ENCODE measurements at places on chromosomes 11 and 22.

DNA sequence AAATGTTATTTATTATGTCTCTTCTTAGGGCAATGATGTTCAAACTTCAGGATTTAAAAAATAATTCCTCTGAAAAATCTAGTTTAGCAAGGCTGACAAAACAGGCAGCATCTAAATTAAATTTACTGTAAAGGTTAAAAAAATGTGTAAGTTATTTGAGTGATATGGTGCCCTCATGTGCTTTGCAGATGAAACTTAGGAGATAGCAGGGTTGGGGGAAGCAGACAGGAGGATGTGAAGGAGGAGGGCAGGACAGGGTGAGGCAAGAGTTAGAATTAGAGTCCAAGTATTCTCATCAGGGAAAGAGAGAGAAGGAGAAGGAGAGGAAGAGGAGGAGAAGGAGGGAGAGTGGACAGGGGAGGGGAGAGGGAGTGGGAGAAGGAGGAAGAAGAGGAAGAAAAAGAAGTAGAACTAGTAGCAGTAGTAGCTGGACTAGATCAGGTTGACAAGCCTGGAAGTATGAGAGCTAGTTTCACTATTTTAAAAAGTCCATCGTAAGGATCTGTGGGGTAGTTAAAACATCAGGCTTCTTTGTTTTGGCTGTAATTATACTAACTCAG is 141.2 kb upstream of the SESN3 start:
- DNase-seq: no peak

GRCh38 chr11:132620423-132620822 is 911.9 kb downstream of the OPCML start:
- DNase-seq: no peak

- no peak for DNase-seq
Observed at GRCh38 chr22:46085828-46086576, 64.3 kb upstream of the PPARA start.

GRCh38 chr11:115996125-115996807 is 492.1 kb upstream of the CADM1 start:
- no peak for DNase-seq

DNA sequence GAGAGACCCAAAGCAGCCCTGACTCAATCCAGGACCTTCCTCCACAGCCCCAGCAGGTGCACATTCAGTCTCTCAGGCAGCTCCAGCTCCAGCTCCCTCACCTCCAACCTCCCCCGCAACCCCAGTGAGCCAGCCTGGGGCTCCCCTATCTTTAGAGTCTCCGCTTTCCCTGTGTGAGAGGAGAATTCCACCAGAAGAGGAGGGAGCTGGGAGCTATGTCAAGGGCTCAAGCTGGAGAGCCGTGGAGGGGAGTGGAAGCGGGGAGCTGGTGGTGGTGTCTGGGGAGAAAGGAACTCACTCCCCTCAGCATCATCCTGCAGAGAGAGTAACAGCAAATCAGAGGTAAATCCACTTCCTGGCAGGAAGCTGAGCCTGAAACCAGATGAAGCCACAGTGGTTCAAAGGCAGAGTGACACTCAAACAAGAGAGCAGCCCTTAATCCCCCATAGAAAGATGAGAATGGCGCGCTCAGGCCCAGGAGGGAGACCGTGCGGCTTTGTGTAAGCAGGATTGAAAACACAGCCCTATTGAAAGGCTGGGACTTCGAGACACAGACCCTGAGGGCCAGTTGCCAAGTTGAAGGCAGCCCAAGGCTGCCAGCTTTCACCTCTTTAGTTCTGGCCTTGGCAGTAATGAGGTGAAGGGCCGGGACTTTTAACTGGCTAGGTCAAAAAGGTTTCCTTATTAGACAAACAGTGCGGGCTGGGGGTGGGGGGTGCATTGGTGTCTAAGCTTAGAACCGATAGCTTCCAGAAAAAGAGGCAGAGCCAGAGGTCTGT is 21.4 kb upstream of the CDON start:
- peak; percentile 92 for DNase-seq

GRCh38 chr11:17798716-17799115 is 64.1 kb downstream of the KCNC1 start:
- DNase-seq: no peak

GRCh38 chr11:134890446-134890845 is 478.4 kb upstream of the B3GAT1 start:
- DNase-seq: no peak

DNA sequence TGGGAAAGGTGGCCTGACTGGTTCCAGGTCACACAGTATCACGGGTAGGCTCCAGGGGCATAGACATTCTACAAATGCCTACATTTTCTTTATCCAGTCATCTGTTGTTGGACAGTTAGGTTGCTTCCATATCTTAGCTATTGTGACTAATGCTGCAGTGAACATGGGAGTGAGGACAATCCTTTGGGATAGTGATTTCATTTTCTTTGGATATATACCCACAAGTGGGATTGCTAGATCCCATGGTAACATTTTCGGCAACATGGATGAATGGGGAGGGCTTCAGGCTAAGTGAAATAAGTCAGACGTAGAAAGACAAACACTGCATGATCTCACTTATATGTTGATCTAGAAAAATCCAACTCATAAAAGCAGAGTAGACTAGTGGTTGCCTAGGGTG is 744.3 kb downstream of the NTM start:
- no peak for DNase-seq

DNA sequence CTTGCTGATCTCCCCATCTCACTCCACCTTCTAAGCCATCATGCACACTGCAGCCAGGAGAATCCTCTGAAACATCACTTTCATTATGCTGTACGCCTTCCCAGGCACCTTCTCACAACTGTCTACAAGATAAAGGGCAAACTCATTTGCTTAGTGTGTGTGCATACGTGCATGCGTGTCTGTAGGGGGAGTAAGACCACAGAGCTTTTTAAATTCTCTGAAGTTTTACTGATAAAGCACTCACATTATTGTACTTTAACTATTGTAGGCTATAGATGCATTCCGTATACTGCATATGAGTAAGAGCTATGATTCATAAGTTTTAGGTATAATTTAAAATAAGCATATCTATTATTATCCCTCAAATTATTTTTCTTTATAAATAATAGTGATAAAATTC is 15.3 kb upstream of the ANKK1 start:
- DNase-seq: no peak

DNA sequence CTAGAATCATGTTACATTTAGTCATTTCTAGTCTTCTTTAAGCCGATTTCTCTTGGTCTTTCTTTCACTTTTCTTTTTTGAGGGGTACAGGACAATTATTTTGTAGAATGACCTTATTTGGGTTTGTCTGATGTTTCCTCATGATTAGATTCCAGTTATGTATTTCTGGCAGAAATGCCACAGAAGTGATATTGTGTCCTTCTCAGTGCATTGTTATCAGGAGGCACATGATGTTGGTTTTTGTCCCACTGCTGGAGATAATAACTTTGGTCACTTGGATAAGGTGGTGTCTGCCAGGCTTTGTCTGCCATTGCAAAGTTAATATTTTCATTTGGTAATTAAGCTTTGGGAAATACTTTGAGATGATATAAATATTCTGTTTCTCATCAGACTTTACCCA is 100.3 kb downstream of the RRM1 start:
- DNase-seq: no peak

DNA sequence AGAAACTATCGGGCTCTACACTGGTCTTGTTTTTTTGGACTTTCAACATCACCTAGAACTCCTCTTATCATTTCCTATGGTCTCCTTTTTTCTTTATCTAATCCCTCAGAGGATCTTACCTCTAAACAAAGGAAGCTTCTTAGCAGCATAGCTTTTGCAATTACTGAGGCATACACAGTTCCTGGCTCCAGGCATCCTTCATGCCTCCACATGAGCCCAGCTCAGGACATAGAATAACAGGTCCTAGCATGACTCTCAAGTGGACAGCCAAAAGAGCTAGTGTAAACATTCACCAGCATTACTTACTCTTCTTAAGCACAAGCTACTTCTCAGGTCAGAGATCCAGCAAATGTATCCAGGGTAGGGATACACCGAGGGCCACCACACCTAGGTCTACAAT is 17.1 kb downstream of the CFAP300 start:
- no peak for DNase-seq

DNA sequence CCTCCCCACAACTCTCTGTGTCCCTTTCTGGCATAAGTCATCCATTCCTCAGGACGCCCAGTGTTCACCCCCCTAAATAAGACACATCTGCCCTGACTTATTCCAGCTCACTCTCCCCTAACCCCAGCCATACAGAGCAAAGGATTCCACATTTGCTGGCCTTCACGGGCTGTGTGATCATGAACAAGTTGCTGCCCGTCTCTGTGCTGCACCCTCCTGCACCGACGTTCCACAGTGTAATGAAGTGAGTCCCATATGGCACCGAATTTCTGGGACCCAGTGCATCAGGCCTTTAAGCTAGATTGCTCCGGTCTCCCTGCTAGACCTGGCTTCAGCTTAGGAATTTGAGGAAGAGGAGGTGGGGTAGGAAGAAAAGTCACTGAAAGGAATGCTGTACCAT is 22.4 kb upstream of the LRRC32 start:
- no peak for DNase-seq
